Kidney epithelial cell (primary cell): ENCODE measurements at places on chromosomes 5 and 9.

- no peak for DNase-seq
Measured at GRCh38 chr9:107378006-107378405, 94.9 kb downstream of the RAD23B start.

GRCh38 chr5:76938177-76938576 is 14.7 kb upstream of the CRHBP start:
- DNase-seq, result no peak

DNA sequence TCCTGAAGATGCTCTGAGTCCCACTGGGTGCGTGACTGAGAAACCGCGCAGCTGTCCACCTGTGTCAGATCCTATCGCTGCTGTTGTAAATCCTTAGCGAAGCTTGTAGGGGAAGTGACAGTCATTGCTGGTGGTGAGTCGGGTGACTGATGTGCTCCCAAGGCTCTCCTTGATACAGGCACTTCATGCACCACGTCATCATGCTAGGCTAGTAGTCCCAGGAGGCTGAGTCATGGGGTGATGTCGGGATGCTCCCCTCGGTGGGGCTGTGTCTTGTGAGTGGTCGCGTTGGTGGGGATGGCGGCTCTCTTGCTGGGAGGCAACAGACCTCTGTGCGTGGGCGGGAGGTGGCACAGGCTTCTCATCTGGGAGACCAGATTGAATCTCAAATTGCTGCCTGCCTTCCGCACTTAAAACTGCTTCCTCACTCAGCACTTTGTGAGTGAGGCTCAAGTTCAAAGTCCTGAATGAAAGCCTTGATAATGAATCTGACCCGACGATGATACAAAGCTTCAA is 84.7 kb downstream of the CSNK1A1 start:
- no peak for DNase-seq

GRCh38 chr5:1685066-1685465 is 114.6 kb downstream of the MRPL36 start:
- no peak for DNase-seq

DNA sequence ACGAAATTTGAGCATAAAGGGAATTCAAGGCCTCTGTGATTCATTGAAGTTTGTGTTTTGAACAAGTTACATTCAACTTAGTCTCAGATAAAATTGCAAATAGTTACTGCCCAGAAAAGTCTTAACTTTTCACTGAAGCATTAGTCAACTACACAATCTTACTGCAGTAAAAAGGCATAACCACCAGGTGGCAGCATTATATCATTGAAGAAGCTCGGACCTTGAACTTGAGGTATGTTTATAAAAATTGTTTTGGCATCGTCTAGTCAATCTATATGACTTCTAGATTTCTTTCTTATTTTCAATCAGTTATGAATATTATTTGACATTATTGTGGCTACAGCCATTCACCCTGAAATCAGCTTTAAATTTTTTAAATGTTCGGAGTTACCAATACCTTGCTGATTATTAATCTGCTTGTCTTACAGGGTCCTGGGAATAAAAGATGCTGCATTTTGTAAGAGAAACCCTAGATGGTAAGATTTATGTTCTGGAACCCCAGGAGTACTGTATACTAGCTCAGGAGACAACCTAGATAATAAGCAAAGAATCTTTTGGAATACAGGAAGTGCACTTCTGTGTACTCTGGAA is 83.9 kb upstream of the GRAMD2B start:
- no peak for DNase-seq
